T-helper 17 cell (primary cell): ENCODE measurements at places on chromosomes 7 and 10.

GRCh38 chr7:149109969-149110368 lies 16.2 kb downstream of the ZNF425 start:
- DNase-seq: no peak

DNA sequence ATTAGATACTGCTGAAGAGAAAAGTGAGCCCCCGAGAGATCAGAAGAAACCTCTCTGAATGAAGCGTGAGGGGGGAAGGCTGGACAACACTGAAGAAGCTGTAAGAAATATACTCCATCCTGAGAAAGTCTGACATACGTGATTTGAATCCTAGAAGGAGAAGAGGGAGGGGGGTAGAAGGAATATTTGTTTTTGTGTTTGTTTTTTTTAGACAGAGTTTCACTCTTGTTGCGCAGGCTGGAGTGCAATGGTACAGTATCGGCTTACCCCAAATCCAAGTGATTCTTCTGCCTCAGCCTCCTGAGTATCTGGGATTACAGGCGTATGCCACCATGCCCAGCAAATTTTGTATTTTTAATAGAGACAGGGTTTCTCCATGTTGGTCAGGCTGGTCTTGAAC lies 52.6 kb downstream of the GALNT11 start:
- DNase-seq: no peak

DNA sequence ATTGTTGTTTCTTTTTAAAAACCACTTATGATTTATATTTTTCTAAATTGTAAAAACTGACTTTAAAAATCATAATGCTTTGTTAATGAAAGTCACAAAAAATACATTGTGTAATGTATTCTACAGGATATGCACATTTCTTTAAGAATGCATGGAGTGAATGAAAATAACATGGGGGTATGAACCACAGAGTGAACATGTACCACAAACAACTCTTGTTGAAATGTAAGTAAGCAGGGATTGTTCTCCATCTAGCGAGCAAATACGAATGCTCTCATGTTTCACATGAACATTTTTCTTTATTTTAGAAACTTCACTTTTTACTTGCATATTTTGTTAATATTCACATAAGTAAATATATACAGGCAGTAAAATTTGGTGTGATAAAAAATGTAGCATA lies 35.6 kb upstream of the LAMB4 start:
- no peak for DNase-seq

GRCh38 chr7:12719981-12720865 lies 32.8 kb downstream of the ARL4A start:
- no peak for DNase-seq

GRCh38 chr7:106371629-106372028 lies 86.8 kb upstream of the NAMPT start:
- DNase-seq: no peak

- no peak for DNase-seq
Observed at GRCh38 chr10:78460204-78460603, 426.5 kb downstream of the RPS24 start.

GRCh38 chr7:74396993-74397392 lies 56.7 kb upstream of the GTF2IRD1 start:
- no peak for DNase-seq
